Dermis microvascular lymphatic vessel endothelial cell (primary cell): ENCODE measurements at places on chromosomes 7 and 10. TPM values are rescaled to one million over a fixed set of nuclear protein-coding genes. Genes with fewer than 3 reads are reported as not detected.

Gene CLDN15
- 2.1 and 3.2 TPM in 2 replicates for total RNA-seq

Gene STAMBPL1
- total RNA-seq: 0.25 and 0.26 TPM in 2 replicates

Gene LEP
- not detected in 2 replicates for total RNA-seq

Gene PAOX
- 3.1 and 6.6 TPM in 2 replicates for total RNA-seq

Gene SPDYE11
- not detected in 2 replicates for total RNA-seq

Gene IQUB
- total RNA-seq: 0.13 TPM in 2 replicates

Gene WIPF3
- total RNA-seq: not detected in 2 replicates

Gene ABCB1
- 1.0 and 1.3 TPM in 2 replicates for total RNA-seq

Gene CCSER2
- 15.1 and 15.6 TPM in 2 replicates for total RNA-seq

Gene TMEM270
- total RNA-seq: not detected in 2 replicates

Gene KCNH2
- 0.13 TPM in 1 of 2 replicates, not detected in the other for total RNA-seq

Gene SYNPO2L
- total RNA-seq: not detected in 2 replicates

Gene ANXA8
- total RNA-seq: not detected in 2 replicates

Gene AS3MT
- total RNA-seq: 0.64 and 0.76 TPM in 2 replicates

Gene GATA3
- under 0.01 TPM in 2 replicates for total RNA-seq

Gene CTAGE4
- total RNA-seq: 0.13 TPM in 1 of 2 replicates, not detected in the other

Gene NME8
- not detected in 2 replicates for total RNA-seq
